ENCODE measurements at places on chromosomes 1 and 21.

DNA sequence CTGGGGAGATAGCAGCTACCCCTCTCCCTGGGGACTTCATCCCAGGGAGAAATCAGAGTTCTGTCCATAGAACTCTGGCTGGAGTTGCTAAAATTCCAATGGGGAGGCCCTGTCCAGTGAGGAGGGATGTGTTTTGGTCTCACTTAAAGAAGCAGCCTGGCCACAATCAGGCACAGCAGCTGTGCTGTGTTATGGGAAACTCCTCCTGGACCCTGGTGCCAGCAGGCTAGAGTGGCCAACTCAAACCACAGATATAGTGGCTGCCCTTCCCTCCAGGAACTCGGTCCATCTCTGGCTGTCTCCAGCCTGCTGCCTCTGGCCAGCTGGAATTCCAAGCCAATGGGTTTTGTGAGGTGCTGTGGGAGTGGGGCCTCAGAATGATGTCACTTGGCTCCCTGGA lies 37.4 kb upstream of the SAMD11 start:
- DNase-seq: no peak

GRCh38 chr21:29335720-29336119 lies 37.0 kb downstream of the BACH1 start:
- no peak for DNase-seq

GRCh38 chr1:154998201-154998780 lies 4.3 kb upstream of the ZBTB7B start:
- DNase-seq: no peak

DNA sequence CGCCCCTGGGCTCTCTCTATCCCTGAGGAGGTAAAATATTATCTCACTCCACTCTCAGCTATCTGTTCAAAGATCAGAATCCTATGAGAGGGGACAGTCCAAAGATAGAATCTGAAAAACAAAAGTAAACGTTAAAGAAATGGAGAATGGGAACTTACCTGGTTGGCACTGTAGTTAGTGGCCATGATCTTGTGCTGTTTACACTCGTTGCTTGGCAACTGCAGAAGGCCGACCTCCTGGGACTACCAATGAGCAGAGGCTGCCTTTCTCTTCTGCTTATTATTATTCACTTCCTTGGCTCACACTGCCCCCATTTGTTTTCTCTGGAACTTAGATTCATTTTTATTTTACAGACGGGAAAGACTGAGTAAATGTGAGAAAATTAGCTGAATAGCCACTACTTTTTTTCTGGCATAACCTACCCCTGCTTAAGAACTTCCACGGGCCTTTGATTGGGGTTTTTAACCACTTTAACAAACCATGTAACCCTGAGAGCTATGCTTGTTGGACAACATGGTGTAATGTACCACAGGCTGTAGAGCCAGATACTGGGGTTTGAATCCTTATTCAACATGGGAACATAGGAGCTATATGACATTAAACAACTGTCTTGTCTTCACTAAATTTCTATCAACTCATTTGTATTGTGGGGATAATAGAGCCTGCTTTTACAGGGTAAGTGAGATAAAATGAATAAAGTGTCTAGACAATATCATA lies at the start of gene CFAP126:
Gene CFAP126 (minus strand): TSS at position 193 of the 717 bp plus-strand sequence. CDS start 8 bp downstream, at position 185.
- no peak for DNase-seq

GRCh38 chr1:22645931-22646330 lies 2.5 kb downstream of the C1QC start:
- DNase-seq: no peak

- DNase-seq: no peak
These were observed 62.8 kb upstream of the BCAR3 start for GRCh38 chr1:93744299-93744988.

GRCh38 chr21:31459457-31459856 lies 115.4 kb upstream of the TIAM1 start:
- no peak for DNase-seq

DNA sequence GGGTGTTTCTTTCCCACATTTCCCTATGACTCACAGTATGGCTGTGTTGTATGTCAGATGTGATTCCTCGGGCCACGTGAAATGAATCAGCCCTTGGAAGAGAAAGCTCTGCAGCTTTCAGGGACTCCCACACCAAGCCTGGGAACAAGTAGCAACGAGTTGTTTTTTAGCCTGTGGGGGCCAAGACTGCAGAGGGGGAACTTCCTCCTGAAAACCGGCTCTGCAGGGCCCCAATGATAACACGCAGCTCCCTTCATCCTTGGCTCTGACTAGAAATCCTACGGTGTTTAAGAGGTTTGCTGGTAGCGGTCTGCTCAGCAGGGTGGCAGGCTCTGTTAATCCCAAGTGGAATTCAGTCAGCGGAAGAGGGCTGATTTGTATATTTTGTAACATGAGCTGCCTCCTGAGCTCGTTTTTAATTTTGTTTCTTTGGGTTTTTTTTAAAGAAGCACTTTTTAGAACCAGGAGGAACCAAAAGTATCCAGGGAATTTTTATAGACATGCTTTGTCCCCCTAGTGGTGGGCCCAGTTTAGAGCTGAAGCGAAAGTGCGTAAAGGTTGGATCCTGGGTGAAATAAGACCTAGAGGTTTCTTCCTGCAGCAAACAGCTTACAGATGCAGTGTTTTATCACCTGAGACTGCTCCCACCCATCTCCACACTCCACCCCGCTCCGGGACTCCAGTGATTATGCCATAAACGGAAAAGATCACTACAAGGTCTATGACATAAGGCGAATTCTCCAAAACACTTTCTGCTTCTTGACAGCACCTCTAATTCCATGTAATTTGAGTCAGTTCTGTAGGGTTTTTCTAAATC lies 48.8 kb downstream of the LAMC2 start:
- DNase-seq: no peak

DNA sequence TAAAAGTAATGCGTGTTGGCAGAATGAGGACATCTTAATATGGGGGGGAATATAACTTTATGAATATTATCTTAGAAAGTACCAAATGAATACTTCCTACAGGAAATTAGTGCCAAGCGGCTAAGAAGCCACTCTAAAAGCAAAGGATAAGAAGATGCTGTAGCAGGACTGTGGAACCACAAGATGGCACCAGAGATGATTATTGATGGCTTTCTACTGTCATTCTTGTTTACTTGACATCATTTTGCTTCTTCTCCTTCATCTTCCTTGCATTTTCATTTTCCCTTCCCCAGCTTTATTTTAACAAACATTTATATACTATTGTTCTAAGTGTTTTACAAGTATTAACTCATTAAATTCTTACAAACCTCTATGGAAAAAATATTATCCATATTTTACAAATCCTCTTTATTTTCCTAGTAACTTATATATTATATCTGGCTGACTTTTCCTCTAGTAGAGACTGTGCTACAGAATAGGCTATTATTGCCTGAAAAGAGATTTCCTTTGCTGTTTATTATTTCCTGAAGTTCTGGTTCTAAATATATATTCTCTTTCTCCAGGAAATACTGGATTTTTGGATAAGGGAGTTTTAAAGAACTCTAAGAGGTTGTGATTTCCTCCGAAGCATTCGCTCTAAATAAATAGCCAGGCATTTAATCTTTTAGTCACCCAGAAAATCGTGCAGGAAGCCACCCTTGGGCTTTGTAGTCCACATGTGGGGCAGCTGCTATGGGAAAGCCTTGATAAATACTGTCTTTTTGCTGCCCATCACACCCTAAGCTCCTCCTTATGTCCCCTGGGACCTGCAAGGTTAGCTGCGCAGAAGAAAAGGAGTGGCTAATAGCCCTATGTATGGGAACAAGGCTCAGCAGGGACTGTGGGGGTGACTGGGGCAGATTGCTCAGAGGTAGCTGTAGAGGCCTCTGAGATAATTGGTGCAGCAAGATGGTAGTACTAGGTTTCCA lies 69.8 kb downstream of the TPR start:
- DNase-seq: no peak

- peak; percentile 65 for DNase-seq
These were observed 32.1 kb downstream of the CD244 start for GRCh38 chr1:160830321-160831153.

DNA sequence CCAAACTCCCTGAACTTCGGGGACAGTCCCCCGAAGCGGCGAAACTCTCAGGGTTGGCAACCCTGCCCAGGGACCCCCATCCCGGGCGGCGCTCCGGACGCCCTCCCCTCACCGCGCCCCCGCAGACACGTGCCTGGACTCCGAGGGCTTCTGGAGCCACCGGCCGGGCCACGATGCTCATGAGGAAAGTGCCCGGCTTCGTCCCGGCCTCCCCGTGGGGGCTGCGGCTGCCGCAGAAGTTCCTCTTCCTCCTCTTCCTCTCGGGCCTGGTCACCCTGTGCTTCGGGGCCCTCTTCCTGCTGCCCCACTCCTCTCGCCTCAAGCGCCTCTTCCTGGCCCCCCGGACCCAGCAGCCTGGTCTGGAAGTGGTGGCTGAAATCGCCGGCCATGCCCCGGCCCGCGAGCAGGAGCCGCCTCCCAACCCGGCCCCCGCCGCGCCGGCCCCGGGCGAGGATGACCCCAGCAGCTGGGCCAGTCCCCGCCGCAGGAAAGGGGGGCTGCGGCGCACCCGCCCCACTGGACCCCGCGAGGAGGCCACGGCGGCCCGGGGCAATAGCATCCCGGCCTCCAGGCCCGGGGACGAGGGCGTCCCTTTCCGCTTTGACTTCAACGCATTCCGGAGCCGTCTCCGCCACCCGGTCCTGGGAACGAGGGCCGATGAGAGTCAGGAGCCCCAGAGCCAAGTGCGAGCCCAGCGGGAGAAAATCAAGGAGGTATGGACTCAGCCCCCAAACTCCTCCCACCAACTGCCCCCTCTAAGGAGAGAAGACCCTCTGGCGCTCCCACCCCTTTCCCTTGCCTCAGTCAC lies 1.2 kb downstream of the MAN1C1 start:
- no peak for DNase-seq

DNA sequence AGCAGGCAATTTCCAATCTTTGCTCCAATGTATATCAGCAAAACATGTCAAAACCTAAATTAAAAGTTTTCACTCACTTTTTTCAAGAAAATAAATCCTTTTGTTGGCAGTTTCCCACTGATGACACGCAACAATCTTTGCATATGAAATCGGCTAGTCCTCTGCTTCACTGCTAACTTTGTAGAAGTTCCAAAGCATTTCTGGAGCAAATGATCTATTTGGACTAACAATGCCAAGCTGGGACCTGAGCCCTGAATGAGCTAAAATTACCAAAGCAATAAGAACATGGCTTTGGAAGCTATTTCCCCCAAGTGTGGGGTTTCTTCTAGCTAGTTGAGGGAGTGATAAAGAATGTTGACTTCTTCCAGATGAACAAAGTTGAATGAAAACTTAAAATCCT lies 5.1 kb downstream of the BEND5 start:
- no peak for DNase-seq

- no peak for DNase-seq
These were observed 21.1 kb downstream of the CLDN8 start for GRCh38 chr21:30194701-30195299.

DNA sequence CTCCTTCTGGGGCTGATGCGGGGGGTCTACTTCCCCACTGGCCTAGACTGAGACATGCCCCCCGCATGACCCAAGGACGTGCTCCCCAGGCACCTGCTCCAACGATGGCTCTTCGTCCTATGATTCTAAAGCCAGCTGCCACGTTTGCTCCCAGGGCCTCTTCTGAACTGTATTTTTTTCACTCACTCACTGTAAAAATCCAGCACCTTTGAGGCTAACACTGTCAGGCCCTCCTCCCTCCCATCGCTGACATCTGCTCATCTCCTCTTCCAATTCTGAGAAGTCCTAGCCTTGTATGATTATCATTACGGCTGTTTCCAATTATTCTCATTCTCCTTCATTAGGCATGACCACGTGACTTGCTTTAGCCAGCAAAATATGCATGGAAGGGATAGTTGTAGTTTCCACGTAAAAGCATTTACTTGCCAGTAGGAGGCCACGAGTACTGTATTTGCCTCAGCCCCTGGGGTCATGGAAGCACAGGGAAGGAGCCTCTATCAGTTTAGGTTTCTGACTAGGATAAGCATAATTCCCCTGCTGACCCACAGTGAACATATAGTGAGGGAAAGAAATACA lies 19.1 kb upstream of the EDN2 start:
- DNase-seq: no peak

DNA sequence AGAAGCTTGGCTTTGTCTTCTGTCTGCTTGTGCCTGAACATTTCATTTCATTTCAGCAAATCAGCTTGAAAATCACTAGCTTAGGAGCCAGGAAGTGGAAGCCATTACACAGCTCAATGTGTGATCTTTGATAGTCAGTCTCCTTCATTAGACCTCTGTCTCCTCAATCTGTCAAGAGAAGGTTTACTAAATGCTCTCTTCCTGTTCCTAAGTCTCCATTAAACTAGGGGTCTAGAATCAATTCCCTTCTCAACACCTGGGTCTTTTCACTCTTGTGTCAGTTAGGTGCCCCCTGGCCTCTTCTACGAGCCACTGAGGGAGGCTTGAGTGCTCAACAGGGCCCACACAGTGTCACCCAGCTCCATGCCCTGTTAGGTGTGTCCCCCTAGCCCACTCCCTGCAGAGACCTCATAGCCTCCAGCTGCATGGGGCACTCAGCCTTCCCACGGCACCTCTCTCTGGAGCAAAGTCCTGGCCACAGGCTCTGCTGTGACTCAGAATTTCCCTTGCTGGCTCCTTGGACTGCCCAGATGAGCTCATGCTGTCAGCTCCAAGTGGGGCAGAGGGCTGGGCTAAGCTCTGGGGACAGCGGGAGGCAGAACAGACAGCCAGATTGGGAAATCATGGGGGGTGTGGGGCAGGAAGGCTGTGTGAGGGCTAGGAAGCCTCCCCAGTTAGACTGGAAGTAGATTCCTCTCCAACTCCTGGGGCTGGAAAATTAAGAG lies 115.7 kb upstream of the IPO9 start:
- no peak for DNase-seq

DNA sequence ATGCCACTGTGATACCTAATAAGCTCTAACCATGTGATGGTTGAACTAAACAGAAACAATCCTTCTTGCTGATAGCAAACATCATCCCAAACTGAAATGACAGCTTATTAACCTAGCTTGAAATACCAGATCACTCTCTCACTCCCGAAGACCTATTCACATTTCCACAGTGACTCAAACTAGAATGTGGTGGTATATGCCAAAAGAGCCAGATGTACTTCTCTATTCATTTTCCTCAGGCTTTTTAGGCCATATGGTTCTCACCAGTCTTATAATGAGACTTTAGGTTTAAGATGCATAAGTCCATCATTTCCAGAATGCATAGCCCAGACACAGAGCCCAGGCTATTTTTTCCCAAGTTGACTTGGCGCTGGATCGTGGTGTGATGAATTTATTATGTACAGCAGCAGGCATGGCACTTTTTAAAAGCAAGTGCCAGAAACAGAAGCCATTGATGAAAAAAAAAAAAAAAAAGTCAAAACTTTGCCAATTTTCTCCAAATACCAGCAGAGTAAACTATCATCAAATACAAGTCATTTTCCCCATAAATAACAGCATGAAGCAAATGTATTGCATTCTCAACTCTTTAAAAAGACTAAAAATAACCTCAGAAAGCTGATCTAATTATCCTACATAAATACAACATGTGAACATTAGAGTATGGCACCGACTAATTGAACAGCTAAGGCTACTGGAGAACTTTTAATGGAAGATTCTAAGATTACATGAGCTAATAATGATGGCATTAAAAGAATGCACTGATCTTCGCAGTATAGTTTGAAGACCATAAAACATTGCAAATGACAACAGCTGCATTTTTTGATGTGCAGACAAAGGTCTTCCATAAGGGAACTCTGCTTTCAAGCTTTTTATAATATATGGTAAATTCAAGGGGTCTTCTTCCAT lies 365.4 kb downstream of the LRRIQ3 start:
- no peak for DNase-seq

- DNase-seq: no peak
These were observed 54.2 kb upstream of the DNAJC6 start for GRCh38 chr1:65255035-65255655.

- no peak for DNase-seq
These were observed 154.6 kb downstream of the ROR1 start for GRCh38 chr1:63928186-63929105.

- DNase-seq: no peak
These were observed 361.0 kb downstream of the ADGRL2 start for GRCh38 chr1:82161700-82162141.
